ENCODE measurements at places on chromosomes 3 and 15.

- no peak for DNase-seq
Observed at GRCh38 chr3:132255041-132255745, 62.0 kb upstream of the ACP3 start.

GRCh38 chr3:124584552-124585391 is 145.5 kb upstream of the UMPS start:
- no peak for DNase-seq

DNA sequence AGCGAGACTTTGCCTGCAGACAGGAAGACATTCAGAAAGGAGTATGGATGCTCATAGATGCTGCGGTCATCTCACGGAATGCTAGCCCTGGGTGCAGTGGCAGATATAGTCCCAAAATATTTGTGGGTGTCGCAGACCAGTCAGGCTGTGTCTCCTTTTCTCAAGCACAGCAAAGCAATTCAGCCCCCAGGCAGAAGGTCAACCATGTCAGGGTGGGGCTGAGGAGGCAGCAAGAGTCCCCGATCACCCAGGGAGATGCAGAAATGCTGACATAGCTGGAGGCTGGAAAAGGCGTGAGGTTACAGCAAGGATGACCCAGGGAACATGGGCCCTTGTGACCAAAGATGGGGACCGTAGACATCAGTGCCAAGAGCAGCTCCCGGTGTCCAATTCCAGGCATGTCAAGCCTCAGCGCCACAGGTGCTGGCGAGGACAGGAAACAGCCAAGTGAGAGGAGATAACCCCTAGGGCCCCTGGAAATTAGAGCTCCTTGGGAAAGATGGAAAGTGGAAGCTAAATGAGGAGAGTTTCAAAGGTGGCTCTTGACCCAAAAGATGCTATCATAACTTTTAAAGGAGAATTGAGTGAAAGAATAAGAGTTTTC is 81.2 kb upstream of the ABHD17C start:
- DNase-seq = no peak

DNA sequence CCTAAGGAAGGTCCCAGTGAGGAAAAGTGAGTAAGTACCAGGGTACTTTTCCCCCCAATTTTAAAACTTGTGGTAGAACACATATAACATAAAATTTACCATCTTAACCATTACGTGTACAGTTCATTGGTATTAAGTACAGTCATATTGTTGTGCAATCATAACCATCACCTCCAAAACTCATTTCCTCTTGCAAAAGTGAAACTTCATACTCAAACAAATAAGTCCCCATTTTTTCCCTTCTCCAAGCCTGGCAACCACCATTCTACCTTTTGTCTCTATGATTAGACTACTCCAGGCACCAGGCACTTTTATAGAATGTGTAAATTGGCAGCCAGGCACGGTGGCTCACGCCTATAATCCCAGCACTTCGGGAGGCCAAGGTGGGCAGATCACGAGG is 12.2 kb downstream of the PRC1 start:
- DNase-seq = no peak

GRCh38 chr3:14431917-14432834 is 29.8 kb downstream of the SLC6A6 start:
- DNase-seq = peak; percentile 87

DNA sequence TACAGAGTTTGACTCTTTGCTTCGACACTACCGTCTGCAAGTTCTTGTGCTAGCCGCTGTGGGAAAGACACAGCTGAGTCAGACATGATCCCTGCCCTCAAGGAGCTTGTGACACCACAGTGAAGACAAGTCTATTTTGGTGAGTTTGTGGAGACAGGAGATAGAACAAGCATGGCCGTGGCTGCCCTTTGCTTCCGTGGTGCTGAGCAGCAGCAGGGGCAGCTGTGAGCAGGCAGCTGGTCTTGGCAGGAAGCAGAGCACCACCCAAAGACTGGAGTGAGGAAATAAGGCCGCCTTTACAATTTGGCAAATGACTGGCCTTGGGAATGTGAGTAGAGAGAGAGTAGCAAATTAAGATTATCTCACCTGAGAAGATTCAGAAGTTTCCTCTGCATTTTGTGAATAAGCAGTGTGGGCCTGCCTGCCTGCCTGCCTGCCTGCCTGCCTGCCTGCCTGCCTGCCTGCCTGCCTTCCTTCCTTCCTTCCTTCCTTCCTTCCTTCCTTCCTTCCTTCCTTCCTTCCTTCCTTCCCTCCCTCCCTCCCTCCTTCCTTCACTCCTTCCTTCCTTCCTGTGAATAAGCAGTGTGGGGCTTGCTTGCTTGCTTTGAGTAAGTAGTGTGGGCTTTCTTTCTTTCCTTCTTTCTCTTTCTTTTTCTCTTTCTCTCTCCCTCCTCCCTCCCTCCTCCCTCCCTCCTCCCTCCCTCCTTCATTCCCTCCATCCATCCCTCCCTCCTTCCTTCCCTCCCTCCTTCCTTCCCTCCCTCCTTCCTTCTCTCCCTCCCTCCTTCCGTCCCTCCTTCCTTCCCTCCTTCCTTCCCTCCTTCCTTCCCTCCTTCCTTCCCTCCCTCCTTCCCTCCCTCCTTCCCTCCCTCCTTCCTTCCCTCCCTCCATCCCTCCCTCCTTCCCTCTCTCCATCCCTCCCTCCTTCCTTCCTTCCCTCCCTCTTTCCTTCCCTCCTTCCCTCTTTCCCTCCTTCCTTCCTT is 1.6 kb upstream of the GCNT3 start:
- DNase-seq = no peak
